ENCODE measurements at places on chromosomes 4 and X.

DNA sequence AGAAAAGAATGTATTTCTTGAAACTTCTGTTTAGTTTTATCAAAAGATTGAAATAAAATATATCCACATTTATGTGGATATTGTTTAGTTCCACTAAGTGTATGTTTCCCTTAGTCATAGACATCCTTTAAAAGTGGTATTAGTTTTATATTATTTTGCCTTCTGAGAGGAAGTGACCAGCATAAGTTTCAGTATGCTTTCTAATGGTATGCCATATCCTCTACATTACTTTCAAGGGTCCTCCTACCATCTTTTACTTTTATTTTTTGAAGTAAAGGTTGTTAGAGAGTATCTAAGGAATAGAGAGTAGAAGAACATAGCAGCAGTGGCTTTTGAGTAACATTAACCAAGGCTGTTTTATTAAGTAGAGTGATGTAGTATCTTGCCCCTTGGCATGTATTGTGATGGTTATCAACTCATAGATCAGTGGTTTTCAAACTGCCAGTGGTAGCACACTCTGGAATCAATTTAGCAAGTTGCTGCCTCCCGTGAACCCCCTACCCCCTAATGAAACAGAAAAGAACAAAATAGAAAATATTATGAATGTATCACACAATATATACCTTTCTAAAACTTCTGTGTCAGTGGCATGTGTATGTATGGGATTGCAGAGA, 44.8 kb downstream of the RBPJ start:
- no peak for DNase-seq

DNA sequence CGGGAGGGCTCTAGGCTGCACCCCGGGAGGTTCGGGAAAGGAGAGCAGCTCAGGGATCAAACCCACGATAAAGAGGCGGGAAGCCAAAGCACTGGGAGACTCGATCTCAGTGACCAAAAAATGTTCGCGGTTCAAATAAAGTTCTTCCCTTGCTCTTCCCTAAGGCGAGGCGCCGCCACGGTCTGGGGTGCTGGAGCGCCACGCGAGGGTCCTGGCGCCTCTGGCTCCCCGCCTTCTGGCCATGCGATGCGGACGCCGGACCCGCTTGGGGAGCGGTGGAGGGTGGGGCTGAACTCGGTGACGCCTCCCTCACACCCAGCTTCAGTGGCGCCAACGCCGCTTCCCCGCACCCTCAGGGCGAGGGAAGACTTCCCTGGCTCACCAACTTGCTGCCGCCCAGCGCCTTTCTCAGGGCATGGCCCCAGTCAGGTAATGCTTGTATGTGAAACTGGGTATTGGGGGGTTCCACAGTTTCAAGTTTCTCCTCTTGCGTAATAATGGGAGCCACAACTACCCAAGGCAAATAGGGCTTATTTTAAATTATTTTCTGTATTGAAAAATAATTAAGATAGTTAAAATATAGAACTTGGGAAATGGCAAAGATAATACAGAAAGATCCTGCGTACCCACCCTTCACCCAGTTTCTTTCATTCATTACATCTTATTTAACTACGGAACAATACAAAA, at the start of gene QRFPR:
TSS of gene QRFPR (minus strand) at position 243 of the 687 bp plus-strand sequence. CDS start 371 bp downstream, outside the sequence.
- DNase-seq: peak; percentile 15

GRCh38 chr4:185127021-185127925, 15.8 kb upstream of the SLC25A4 start:
- peak; percentile 28 for DNase-seq

GRCh38 chrX:105191878-105192277, 28.6 kb downstream of the TEX13A start:
- DNase-seq: peak; percentile 4

- DNase-seq: no peak
Measured at GRCh38 chr4:10577508-10578426, 106.8 kb downstream of the CLNK start.

DNA sequence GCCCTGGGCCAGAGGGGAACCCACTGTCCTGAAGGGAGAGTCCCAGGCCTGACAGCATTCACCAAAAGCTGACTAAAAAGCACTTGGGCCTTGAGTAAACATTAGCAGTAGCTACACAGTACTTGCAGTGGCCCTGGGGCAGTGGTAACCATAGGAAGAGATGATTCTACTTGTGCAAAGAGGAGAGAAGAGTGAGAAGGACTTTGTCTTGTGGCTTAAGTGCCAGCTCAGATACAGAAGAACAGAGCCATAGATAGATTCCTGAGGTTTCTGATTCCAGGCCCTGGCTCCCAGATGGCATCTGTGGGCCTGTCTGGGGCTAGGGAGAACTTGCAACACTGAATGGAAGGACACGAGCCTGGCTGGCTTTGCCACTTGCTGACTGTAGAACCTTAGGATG, 100.5 kb downstream of the PTCHD1 start:
- no peak for DNase-seq

DNA sequence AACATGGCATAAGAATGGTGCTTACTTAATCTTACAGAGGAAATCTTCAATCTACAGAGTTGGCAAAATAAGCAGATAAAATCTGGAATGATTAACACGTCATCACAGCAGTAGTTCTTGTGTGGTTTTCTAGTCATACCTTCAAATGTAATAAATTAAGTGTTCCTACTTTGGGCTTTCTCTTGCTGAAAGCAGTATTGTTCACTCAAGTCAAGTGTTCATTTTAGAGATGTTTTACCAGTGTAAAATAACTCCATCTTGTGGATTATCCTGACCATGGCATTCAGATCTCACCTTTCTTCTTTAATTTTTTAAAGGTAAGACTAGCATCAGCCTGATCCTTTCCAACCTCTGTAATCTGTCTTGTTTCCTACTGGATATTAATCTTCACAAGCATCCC, 72.9 kb downstream of the ADAMTS3 start:
- no peak for DNase-seq

DNA sequence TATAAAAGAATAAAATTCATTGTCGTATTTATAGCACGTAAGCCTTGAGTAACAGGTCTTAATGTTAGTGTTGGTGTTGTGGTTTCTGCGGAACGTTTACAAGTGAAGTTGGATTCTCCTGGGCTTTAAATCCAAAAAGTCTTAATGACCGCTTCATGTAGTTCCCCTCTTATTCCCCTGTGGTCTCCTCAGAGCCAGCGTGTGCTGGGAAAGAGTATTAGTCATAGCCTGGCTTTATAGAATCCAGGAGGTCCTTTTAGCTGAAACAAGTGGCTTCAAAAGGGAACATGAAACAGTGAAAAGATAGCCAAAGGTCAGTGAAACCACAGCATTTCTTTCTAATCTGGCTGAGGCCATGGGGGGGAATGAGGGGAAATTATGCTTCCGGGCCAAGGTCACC, 79.1 kb downstream of the CLCN4 start:
- DNase-seq: no peak

GRCh38 chrX:127030016-127030748, 210.7 kb downstream of the PRR32 start:
- DNase-seq: no peak

DNA sequence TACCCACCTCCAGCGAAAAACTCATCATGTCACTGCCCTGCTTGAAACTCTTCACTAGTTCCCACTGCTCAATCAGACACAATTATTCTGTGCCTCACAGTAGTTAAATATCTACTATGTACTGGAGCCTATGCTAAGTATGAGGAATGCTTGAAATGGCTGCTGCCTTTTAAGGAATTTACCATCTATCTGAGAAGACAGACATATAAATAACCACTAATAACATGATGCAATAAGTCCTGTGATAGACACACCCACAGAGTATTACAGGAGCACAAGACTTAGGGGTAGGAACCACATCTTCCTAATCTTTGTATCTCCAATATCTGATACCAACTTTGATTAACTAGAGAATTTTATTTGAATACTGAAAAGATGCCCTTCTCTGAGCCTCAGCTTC, 21.1 kb downstream of the SLC25A53 start:
- DNase-seq: no peak

- DNase-seq: no peak
Measured at GRCh38 chr4:138087066-138087719, 155.0 kb downstream of the SLC7A11 start.

DNA sequence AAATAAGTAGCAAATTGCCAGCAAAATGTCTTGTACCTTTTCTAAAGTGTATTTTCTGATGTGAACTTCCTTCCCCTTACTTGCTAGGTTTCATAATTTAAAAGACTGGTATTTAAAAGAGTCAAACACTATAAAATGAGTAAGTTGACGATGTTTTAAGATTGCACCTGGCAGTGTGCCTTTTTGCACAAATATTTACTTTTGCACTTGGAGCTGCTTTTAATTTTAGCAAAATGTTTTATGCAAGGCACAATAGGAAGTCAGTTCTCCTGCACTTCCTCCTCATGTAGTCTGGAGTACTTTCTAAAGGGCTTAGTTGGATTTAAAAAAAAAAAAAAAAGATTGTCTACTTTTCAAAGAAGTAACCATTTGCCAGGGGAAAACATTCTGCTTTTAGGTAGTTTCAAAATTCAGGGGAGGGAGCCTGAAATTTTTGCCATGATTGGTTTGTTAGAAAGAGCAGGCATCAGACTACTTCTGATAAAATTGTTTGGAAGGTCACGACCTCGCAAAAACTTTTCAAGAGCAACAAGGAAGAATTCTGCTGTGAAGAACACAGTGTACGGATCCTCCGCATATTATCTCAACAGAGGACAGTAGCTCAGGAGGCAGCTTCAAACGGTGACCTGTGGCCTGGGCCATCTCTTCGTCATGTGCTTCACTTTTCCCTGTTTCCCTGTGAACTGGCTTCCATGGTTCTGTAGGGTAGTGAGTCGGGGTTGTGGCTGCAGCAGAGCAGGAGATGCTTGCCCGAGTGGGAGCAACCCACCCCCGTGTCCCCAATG, 66.1 kb downstream of the CDS1 start:
- DNase-seq: no peak

GRCh38 chr4:64230709-64231310, 178.4 kb downstream of the TECRL start:
- DNase-seq: no peak

- DNase-seq: no peak
Measured at GRCh38 chr4:10760086-10760485, 75.5 kb upstream of the CLNK start.

GRCh38 chr4:148737061-148737770, 295.0 kb upstream of the NR3C2 start:
- DNase-seq: no peak

- no peak for DNase-seq
Measured at GRCh38 chrX:5791721-5792120, 436.9 kb downstream of the NLGN4X start.

DNA sequence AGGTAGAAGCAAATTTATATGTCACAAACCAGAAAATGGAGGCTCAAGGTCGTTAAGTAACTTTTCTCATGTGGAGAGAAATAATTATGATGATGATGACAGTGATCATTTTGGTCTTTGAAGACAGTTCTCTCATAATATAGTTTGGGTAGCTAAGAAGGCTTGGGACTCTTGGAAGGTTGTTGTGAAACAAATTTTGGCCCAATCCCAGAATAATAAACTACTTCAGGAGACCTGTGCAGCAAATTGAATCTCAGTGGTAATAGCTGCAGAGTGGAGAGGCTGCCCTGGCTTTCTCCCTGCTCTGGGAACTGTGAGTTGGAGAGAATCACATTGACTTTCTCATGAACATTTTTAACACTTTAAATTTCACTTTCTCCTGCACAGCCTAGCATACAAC, 217.2 kb upstream of the BOD1L1 start:
- DNase-seq: no peak

DNA sequence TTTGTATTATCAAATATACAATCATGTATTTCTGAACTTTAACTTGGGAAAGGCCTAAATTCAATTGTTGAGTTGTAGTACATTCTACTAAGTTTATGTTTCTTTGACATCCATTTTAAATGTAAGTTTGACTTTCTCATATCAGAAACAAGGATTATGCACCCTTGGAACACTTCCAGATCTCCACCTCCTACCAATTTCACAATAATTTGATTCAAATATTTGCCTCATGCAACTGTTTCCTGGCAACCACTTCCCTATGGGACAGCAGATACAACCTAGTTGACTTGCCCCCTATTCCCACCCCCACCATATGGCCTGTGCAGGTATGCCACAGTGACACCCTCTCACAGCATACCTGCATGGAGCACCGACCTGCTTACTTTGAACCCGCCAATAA, 506.4 kb upstream of the PABPC4L start:
- no peak for DNase-seq

DNA sequence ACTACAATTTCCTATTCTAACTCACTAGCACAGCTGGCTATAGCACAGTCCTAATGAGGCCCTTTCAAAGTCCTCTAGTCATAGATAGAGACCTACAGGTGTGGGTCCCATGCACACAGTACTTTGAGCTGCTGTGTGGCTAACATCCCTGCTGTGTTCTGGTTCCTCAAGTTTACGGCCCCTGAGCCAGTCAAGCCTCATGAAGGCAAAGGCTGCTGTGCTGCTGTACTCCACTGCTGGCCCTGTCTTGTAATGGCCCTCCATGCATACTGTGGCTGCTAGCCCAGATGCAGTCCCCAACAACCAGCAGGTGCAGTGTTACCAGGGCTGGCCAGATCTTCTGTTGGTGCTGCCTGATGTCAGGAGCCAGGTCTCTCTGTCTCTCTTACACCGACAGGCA, 23.4 kb upstream of the ENPEP start:
- no peak for DNase-seq

- DNase-seq: no peak
Measured at GRCh38 chr4:146349306-146349705, 135.0 kb downstream of the REELD1 start.

GRCh38 chrX:11137543-11138139, 26.5 kb downstream of the HCCS start:
- DNase-seq: no peak

DNA sequence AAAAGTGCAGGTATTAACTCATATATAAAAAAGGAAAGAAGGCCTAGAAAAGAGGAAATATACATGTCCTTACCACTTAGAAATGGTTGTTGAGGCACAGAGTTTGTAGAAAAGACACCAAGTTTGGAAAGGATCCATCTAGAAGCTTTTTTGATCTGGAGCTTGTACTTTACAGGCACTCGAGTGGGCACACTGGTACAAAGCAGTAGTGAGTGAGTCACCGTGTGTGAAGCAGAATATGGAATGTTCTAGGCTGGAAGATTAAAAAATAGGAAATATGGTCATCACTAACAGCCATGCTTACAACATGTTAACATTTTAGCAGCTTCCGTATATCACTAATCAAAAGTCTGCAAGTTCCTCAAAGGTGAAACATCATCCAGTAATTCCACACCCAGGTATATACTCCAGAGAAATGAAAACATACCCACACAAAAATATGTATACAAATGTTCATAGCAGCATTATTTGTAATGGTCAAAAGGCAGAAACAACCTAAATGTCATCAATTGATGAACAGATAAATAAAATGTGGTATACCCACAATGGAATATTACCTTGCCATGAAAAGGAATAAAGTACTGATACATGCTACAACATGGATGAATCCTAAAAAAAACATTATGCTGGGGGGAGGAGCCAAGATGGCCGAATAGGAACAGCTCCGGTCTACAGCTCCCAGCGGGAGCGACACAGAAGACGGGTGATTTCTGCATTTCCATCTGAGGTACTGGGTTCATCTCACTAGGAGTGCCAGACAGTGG, 69.5 kb downstream of the FRYL start:
- DNase-seq: no peak

- DNase-seq: no peak
Measured at GRCh38 chr4:182807346-182807745, 109.8 kb downstream of the DCTD start.
